Neural crest cell (in vitro differentiated cells): ENCODE measurements at places on chromosomes 2 and 18.

DNA sequence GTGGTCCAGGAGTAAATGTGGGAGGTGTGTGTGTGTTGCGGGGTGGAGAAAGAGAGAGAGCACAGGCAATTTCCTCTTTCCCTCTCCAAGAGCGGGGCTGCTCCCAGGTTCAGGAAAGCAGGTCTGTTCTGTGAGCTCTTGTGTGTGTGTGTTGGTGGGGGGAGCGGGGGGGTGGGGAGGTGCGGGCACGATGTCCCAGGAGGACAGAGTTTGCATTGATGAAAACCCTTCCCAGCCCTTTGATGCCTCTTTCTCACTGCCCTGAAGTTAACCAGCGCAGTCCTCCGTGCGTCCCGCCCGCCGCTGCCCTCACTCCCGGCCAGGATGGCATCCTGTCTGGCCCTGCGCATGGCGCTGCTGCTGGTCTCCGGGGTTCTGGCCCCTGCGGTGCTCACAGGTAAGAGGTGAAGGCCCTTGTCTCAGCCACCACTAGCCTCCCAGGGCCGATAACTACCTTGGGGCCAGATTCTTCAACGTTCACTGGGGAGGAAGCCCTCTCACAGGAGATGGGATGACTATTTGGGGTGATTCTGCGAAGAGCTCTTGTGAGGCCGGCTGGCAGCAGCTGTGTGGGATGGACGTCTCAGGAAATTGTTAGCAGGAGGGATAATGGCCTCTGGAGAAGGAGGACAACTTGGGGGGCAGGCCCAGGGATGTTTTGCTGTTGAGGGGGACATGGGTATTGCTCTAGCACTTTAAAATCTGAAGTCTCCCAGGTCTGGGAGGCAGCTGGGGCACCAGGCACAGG, at the start of gene SNORC:
SNORC (plus strand) TSS at position 247 of the 748 bp plus-strand sequence; CDS start at position 325, 78 bp downstream.
- H3K4me3 ChIP-seq = peak within 1 kb of the TSS; percentile 31
- DNase-seq = no peak
- H3K36me3 ChIP-seq = no peaks in the 10 kb centered on the region
- peaks cover 30% of the 10 kb centered on the region for H3K4me1 ChIP-seq
- H3K27ac ChIP-seq = peak within 1 kb of the TSS; percentile 67
- peaks cover 22% of the 10 kb centered on the region for H3K27me3 ChIP-seq

- H3K36me3 ChIP-seq = peaks cover 5% of the 10 kb centered on the region
- no peak overlapping the region for H3K4me3 ChIP-seq
- no peak for DNase-seq
- peaks cover 7% of the 10 kb centered on the region for H3K4me1 ChIP-seq
- H3K27ac ChIP-seq = no peak overlapping the region
Measured at GRCh38 chr2:125073440-125073839, 1048.4 kb downstream of the CNTNAP5 start.

- H3K27me3 ChIP-seq = no peaks in the 10 kb centered on the region
- H3K4me1 ChIP-seq = peaks cover 13% of the 10 kb centered on the region
- DNase-seq = no peak
- no peak overlapping the region for H3K4me3 ChIP-seq
- H3K36me3 ChIP-seq = no peaks in the 10 kb centered on the region
Measured at GRCh38 chr2:143473216-143473615, 344.0 kb downstream of the ARHGAP15 start.

- no peak overlapping the region for H3K4me3 ChIP-seq
- no peak overlapping the region for H3K27ac ChIP-seq
- H3K36me3 ChIP-seq = no peaks in the 10 kb centered on the region
- DNase-seq = no peak
Measured at GRCh38 chr18:11497585-11497984, 111.8 kb upstream of the SLC35G4 start.

DNA sequence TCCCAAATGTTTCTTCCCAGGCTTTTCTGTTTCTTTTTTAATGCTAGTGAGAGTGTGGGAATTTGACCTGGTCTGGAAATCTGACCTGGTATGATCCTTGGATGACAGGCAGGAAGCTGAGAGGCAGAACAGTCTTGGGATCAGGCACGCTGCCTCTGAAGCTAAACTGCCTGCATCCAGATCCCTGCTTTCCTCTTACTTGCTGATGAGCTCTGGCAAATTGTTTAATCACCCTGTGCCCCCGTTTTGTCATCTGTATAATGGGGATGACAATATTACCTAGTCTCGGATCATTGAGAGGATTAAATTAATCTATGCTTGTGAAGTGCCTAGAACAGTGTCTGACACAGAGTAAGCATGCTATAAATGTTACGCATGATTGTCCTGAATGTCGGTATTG, 3.3 kb downstream of the KLHL23 start:
- DNase-seq = no peak
- peaks cover 17% of the 10 kb centered on the region for H3K36me3 ChIP-seq
- H3K27me3 ChIP-seq = peaks cover 11% of the 10 kb centered on the region

- no peak for DNase-seq
- H3K27me3 ChIP-seq = peaks cover 27% of the 10 kb centered on the region
- H3K36me3 ChIP-seq = no peaks in the 10 kb centered on the region
Measured at GRCh38 chr18:58609536-58609993, 19.3 kb downstream of the ALPK2 start.

DNA sequence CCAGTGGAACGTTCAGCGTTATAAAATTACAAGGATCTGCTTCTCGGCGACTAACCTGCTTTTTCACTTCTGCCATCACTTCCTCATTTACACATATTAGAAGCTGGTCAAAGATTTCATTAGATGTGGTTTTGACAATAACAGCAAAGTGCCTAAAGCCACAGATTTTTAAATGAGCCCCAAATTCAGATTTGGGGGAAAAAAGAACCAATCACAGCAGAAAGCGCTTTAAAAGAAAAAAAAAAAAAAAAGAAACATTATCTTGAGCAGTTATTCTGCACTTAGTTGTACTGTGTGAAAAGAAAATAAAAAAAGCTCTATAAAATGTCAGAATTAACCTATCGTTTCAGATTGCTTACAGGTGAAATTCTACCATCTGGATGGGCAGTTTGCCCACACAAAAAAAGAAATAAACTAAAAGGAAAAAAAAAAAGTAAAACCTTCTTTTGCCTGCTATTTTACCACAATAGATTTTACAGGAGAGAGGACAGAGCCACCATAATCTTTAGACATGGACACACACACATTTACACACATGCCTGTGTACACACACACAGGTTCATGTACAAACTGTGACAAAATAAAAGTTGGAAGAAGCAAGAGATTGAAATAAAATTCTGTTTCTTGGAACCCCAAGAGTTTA, 167.2 kb downstream of the TCF4 start:
- peak overlapping the region; percentile 24 for H3K4me3 ChIP-seq
- DNase-seq = no peak
- peaks cover 2% of the 10 kb centered on the region for H3K27me3 ChIP-seq

DNA sequence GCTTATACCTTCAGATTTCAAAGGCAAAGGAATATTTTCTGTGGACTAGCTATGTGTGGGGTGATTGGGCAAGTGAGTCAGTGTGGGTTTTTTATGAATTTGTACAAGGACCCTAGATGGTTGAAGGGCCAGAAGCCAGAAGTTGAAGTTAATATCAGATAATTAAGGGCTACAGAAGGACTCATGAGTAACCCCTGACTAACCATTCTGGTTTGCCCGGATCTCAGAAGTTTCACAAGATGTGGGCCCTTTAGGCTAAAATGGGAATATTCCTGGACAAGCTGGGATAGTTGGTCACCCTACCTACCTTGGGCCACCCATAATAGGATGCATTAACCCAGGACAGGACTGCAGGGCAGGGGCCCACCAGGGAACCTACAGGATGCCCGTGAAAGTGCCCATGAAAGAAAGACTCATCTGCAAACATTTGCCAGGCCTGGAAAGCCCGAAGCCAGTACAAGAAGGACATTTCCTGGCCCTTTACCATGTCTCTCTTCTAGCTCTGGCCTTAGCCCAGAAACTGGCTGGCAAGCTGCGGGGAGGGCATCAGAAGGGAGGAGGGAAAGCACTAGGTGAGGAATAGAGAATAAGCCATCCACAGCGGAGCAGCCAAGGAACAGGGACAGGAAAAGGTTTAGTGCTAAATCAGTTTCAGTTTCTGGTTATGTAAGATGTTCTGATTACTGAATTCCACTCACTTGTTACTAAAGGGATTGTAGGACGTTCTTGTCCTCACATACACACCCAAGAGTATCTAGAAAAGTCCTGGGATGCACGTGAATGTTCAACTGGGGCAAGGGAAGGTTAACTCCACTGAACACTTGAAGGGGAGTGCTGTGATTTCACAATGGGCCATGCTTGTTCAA, 33.6 kb downstream of the GCG start:
- H3K27ac ChIP-seq = peak overlapping the region; percentile 63
- no peak overlapping the region for H3K4me3 ChIP-seq
- DNase-seq = no peak
- no peaks in the 10 kb centered on the region for H3K4me1 ChIP-seq
- no peaks in the 10 kb centered on the region for H3K27me3 ChIP-seq
- peaks cover 7% of the 10 kb centered on the region for H3K36me3 ChIP-seq

DNA sequence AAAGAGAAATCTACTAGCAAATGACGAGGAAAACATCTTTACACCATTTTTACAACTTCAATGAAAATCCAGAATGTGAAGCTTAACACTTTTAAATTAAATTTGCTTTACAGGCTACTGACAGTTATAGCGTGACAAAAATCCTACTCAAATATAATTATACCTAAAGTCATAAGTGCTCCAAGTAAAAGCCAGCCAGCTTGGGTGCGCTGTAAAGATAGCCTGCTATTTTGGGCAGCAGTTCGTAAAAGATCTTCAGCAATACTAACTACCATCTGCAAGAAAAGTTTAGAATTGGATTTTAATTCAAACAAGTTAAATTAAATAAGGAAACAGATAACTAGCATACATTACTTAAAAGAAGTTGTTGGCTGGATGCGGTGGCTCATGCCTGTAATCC, 22.4 kb downstream of the HEATR5B start:
- H3K36me3 ChIP-seq = peaks cover 6% of the 10 kb centered on the region
- no peak overlapping the region for H3K4me3 ChIP-seq
- H3K27me3 ChIP-seq = no peaks in the 10 kb centered on the region
- no peak overlapping the region for H3K27ac ChIP-seq
- DNase-seq = no peak

GRCh38 chr2:205709319-205709718, 27.0 kb downstream of the NRP2 start:
- no peaks in the 10 kb centered on the region for H3K27me3 ChIP-seq
- peaks cover 9% of the 10 kb centered on the region for H3K36me3 ChIP-seq
- no peak overlapping the region for H3K27ac ChIP-seq
- DNase-seq = no peak
- no peak overlapping the region for H3K4me3 ChIP-seq

GRCh38 chr18:21260621-21261020, 18.6 kb downstream of the GREB1L start:
- no peak overlapping the region for H3K27ac ChIP-seq
- DNase-seq = no peak
- H3K27me3 ChIP-seq = no peaks in the 10 kb centered on the region

DNA sequence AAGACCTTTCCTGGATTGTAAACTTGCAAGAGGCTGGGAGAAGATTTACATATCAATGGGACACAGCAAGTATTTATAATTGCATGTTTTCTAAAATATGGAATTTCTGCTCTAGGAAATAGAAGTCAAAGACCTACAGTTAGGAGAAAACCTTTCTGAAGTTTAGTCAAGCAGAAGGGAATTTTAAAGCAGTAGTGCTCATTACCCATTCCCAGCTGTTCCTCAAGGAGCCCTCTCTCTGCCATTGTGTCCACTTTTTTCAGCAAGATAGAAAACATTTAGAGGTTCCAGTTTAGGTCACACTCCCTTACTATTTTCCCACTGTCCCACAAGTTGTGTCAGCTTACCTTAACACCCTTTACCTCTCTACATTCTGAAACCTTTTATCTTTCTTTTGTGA, 584.0 kb upstream of the CHAC2 start:
- no peaks in the 10 kb centered on the region for H3K36me3 ChIP-seq
- H3K27ac ChIP-seq = no peak overlapping the region
- DNase-seq = no peak
- H3K4me3 ChIP-seq = no peak overlapping the region

GRCh38 chr2:74188018-74188601, 9.4 kb upstream of the MOB1A start:
- DNase-seq = no peak
- peaks cover 31% of the 10 kb centered on the region for H3K27me3 ChIP-seq
- no peak overlapping the region for H3K27ac ChIP-seq
- no peaks in the 10 kb centered on the region for H3K36me3 ChIP-seq
- H3K4me1 ChIP-seq = no peaks in the 10 kb centered on the region

DNA sequence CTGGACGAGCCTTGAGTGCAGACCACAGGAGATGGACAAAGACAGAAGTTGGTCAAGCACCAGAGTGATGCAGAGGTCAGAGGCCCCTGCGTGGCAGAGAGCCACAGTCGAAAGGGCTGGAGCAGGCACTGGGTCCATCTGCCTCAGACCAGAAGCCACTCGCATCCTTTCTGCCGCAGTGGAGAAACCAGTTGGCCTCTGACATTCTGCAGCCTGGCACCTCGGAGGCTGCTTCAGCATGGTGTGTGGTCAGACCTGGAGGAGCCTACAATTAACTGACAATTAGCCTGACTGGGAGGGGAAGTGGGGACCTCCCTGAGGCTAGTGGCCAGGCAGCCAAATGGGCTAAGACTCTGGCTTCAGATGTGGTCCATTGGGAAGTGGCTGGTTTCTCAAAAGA, 111.1 kb downstream of the SGPP2 start:
- H3K27me3 ChIP-seq = no peaks in the 10 kb centered on the region
- no peaks in the 10 kb centered on the region for H3K36me3 ChIP-seq
- no peak overlapping the region for H3K27ac ChIP-seq
- H3K4me1 ChIP-seq = peaks cover 10% of the 10 kb centered on the region
- no peak overlapping the region for H3K4me3 ChIP-seq
- no peak for DNase-seq

DNA sequence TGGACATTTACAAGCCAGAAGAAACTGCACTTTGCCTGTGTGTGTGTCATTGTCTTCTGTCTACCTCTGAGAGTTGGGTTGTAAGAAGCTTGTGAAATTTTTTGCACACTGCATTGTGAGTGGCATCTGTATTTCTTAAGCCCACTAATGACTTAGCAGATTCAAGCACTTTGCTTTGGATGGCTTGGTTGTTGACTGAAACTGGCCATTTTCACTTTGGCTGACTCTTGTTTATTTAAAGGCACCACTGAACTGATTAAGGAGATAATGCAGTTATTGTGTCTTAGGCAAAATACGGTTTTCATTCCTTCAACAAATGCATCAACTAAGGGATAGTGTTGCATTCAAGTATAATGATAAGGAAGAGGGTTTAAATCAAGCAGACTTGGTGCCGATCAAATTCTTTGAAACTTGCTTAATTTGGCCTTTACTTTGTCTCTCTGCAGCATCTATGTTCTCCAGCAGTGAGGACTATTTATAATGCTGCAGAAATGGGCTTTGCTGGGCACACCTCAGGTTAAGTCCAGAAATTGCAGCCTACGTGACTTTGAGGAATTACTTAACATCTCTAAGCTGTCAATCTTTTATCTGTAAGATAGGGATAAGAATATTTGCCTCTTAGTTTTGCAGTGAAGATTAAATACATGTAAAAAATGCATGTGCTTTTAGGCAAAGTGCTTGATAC, 142.0 kb downstream of the CCDC85A start:
- H3K27me3 ChIP-seq = no peaks in the 10 kb centered on the region
- no peaks in the 10 kb centered on the region for H3K36me3 ChIP-seq
- no peak overlapping the region for H3K27ac ChIP-seq
- H3K4me3 ChIP-seq = no peak overlapping the region

GRCh38 chr2:204480676-204481075, 64.6 kb upstream of the PARD3B start:
- no peaks in the 10 kb centered on the region for H3K4me1 ChIP-seq
- H3K36me3 ChIP-seq = no peaks in the 10 kb centered on the region
- H3K27ac ChIP-seq = no peak overlapping the region
- no peak for DNase-seq
- no peak overlapping the region for H3K4me3 ChIP-seq
- H3K27me3 ChIP-seq = no peaks in the 10 kb centered on the region
